ENCODE measurements at places on chromosomes 4 and X.

DNA sequence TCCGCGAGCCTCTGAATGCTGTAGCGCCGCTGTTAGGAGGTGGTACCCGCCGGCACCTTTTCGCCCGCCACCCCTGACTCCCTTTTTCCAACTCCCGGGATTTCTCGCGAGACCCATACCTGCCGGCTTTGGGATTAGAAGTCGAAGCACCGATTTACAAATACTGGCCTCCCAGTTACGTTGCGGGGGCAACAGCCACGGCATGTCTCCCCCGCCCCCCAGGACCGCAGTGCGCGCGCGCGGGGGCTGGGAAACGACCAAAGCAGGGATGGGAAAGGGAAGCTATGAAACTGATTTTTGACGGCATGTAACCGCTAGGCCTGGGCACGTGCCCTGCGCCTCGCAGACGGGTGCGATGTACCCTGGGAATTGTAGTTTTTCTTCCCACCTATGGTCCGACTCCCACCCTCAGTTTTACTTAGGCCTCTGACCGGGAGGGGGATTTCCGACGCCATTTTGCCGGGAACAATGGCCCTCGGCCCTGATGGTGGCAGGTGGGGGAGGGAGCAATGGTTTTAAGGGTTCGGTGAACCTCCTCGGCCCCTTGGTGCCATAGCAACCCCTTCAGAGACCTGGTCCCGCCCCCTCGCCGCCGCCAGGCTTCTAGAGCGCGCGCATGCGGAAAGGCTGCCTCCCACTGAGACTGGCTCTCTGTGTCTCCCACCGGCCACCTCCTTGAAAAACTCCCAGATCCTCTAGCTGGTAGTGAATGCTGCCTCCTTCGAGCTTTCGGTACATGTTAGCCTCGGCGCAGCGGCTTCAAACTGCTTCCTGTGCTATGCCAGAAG lies 772 bp upstream of the WNK3 start:
- no peak for DNase-seq

GRCh38 chr4:4625488-4625887 lies 83.6 kb upstream of the STX18 start:
- DNase-seq = no peak

DNA sequence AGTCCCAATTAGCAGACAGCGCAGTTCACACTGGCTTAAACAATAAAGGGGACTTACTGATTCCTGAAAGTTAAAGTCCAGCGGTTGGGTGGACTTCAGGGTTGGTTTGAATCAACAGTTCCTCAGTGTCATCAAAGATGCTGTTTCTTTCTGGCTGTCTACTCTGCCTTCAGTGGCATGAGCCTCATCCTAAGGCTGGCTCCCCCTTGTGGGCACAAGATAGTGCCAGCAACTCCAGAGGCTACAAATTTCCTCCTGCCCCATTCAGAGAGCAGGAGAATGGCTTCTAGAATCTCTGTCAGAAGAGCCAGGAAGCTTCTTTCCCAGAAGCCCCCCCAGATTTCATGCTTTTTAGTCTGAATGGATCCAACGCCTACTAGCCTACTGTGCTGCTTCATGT lies 82.4 kb upstream of the MTM1 start:
- DNase-seq = no peak

DNA sequence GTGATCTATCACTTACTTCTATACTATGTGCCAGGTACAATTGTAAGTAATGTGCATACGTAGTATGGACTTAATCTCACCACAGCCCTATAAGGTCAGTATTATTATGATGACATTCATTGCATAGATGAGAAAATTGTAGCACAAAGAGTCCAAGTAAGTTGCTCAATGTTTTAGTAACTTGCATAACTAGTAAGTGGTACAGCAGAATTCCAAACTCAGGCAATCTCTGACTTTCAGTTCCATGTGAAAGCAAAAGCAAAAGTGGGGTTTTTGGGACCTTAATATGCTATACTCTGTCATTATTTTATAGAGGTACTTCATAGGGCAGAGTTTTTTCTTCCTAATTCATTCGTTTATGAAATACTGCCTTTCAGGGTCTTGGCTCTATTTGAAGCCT lies 188.8 kb upstream of the VEGFC start:
- no peak for DNase-seq

GRCh38 chrX:101462892-101463291 lies 22.4 kb upstream of the ARMCX4 start:
- no peak for DNase-seq

DNA sequence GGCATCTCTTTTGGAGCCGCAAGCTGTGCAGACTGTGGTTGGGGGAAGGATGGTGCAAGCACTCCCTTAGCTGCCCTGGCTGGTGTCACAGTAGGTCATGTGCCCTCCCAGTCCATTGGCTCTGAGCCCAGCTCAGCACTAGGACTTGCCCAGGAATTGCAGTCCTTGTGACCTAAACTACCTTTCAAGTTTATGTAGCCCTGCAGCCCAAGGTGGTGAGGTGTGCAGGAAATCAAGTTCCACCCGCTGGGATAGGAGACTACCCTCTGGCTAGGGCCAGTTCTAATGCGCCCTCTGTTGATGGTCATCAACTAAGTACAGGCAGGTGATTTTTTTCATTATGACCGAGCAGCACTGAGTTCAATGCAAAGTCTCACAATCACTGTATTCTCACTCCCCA lies 335.2 kb downstream of the UBE2NL start:
- DNase-seq = no peak

DNA sequence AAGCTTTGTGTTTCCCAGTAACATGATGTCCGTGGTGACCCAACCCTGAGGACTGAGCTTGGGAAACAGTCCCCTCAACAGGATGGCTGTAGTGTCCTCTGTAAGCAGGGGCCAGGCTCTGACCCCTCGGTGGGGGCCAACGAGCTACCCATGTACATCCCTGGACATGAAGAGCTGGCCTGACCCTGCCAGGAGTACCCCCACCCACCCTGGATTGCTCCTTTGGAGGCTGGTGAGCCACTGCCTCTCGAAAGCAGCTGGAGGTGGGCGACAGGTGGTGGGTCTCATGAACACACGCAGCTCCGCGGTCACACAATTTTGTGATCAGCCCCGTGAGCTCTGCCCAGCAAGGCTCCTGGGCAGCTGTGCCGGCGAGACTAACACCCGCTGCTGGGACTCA lies 33.5 kb downstream of the NSG1 start:
- DNase-seq = no peak

- DNase-seq = peak; percentile 68
Measured at GRCh38 chrX:22135994-22136684, 104.0 kb downstream of the PHEX start.
